ENCODE measurements at places on chromosomes 11 and 22. TPM values are rescaled to one million over a fixed set of nuclear protein-coding genes. Genes with fewer than 3 reads are reported as not detected.

DNA sequence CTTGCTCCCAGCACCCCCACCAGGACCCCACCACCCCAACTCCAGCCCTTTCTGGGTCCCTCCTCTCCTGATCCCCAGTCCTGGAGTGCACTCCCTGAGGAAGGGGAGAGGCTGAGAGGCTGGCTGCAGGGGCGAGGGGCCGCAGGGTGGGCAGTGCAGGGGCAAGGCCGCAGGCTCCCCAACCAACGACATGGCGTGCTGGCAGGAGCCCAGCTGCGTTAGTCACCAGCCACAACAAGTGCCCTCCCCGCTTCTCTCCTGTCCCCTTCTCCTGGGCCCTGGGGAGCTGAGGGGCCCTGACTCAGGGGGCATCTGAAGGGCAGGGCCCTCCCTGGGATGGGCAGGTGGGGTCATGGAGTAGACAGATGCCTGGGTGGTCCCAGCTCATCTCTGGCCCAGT is 2.3 kb downstream of the CABP7 start:
- no peak for DNase-seq

GRCh38 chr22:31692186-31692886 is 30.3 kb upstream of the PISD start:
- DNase-seq: no peak

GRCh38 chr11:128483211-128483788 is 104.1 kb downstream of the ETS1 start:
- no peak for DNase-seq

DNA sequence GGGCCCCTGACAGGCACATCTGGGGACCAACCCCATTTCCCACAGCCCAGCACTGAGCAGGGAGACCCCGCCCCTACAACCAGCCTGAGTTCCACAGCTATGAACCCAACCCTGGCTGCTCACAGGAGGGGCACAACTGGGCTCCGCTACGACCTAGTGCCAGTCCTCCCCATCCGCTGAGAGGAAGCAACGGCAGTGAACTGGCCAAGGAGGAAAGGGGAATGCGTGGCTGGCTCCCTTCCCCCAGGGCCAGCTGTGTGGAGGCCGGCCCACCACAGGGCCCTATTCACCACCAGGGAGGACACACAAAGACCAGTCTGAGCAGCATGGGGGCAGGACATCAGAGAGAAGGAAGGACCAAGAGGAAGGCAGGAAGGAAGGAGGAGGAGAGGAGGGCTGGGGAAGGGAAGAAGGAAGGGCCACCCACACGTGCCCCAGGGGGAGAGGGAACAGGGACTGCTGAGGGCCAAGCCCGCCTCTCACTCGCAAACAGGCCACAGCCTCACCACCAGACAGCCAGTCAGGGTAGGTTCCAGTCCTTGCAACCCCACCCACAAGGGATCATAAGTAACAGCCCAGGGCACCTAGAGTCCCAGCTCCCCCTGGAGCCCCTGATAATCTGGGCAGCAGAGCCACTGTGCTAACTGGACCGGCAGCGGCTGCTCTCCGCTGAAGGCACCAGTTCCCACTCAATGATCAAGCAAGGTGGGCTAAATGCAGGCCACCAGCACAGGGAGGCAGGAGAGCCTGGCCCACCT is 8.5 kb upstream of the GAL3ST1 start:
- no peak for DNase-seq

DNA sequence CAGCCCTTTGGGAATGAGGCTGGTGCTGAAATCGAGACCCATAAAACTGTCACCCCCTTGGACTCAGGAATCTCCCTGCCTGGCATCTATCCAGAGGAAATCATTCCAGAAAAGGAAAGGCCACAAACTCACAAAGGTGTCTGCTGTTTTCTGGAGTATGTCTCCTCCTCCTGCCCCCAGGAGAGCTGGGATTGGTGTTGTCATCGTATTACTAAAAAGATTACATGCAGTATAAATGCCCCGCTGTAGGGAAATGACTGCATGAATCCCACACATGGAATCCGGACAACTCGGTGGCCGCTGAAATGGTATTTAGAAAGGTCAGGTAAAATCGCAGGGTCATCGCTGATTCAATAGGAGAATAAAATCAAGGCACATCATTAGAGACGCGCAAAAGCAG is 18.9 kb upstream of the RFPL3 start:
- no peak for DNase-seq

GRCh38 chr11:2975594-2975993 is 16.5 kb downstream of the NAP1L4 start:
- DNase-seq: no peak

DNA sequence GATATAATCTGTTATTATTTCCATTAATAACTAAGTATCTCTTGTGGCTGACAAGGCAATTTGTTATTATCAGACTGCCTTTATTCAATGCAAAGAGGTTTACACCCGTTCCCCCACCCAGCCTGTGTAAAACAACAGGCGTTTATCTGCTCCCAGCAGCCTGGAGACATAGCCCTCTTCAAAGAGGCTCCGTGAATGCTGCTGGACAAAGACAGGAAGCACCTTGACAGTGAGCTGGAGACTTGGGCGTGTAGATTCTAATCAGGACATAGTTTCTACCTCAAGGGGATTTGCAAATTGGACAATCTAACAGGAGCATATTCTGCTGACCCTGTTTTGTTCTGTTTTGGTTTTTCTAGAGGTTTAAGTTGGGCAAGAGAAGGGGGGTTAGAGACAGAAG is 733.0 kb upstream of the KIRREL3 start:
- DNase-seq: no peak

GRCh38 chr22:39574779-39575551 is 4.4 kb downstream of the CACNA1I start:
- no peak for DNase-seq

DNA sequence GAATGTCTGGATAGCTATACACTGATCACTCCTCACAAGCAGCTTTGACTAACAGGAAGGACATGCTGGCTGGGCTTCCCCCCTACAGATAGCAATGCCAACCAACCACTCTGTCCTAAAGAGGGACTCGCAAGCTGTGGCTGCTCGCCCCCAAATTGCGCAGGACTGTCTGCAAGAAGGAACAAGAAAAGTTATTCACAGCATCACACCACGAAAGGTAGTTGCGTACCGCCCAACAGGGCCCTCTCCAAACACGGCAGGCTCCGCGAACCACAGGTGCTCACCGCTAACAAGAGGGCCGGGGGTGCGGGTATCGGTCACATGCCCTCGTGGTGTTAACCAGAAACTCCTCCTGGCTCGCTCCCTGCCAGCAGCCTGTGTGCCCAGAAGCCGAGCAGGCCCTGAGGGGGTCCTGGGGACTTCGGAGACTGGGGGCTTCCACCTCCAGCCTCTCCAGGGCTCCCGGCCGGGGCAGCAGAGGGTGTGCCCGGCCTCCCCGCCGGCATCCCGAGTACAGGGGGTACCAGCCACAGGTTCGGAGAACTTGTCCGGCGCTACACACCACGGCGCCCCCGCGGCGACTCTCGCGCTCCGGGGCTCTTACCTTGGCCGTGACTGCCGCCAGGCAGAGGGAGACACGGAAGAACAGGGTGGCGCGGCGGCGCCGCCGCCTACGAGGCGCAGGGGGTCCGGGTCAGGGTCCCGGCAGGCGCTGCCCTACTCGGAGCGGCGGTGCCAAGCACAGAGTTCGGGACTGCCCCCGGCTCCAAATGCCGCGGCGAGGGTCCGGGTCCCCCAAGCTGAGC is 682 bp downstream of the LARGE1 start:
- DNase-seq: no peak

The SYT13 gene
- 0.37 TPM for total RNA-seq

The HIRA gene
- 8.7 TPM for total RNA-seq

The MRPL49 gene
- total RNA-seq: 26.8 TPM

The SART1 gene
- 18.9 TPM for total RNA-seq

The C22orf15 gene
- 0.63 TPM for total RNA-seq

The OSBP2 gene
- 5.2 TPM for total RNA-seq

The SLC5A1 gene
- 0.05 TPM for total RNA-seq

The GLB1L3 gene
- total RNA-seq: 0.11 TPM

The SAA1 gene
- total RNA-seq: not detected

Data from urinary bladder (tissue), 4 donors.